ENCODE measurements at places on chromosomes 6 and 20.

- DNase-seq = no peak
These were observed 13.5 kb downstream of the ARG1 start for GRCh38 chr6:131586543-131586942.

- no peak for DNase-seq
These were observed 118.1 kb upstream of the ENPP5 start for GRCh38 chr6:46288835-46289234.

DNA sequence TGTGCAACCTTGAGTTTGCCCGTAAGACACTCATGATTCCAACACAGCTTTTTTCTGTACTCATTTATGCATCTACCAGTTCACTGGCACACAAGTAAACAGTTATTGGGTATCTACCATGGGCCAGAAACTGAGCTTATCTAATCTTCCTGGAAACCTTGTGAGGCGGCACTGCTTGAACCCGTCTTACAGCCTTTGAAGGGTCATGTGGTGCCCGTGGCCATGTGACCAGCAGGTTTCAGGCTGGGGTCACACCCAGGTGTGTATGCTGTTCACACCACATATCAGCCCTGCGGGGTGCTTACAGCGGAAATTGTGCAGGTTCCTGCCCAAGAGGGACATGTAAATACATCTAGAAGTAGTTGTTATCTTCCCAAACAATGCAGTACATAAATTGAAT is 6.1 kb downstream of the THBD start:
- no peak for DNase-seq

- DNase-seq = no peak
These were observed 168.4 kb downstream of the WDR27 start for GRCh38 chr6:169533301-169534038.

DNA sequence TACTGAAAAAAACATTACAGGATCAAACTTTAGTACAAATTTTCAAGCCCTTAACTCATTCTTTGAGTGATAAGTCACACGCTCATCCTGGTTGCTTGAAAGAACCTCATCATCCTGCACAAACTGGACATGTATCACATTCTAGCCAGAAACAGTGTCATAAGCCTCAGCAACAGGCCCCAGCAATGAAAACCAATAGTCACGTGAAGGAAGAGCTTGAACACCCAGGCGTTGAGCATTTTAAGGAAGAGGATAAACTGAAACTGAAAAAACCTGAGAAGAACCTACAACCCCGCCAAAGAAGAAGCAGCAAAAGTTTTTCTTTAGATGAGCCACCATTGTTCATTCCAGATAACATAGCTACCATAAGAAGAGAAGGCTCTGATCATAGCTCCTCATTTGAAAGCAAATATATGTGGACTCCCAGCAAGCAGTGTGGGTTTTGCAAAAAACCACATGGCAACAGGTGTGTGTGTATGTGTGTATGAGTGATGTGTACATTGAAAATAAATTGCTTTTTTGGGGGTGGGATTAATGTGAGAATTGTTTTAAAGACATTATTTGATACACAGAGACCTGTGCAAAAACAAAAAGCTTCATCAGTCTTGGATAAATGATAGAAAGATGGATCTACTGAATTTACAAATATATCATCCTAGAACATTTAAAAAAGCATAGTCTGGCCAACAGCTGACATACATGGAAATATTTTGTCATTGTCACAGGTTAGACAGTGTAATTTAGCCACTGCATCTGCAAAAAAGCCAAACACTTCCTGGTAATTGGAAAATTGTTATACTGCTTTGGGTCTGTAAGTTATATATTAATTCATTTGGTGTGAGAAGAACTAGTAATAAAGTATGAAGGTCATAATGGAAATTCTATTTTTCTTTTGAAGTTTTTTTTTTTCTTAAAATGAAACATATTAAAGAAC is 50.1 kb downstream of the PHF3 start:
- no peak for DNase-seq

DNA sequence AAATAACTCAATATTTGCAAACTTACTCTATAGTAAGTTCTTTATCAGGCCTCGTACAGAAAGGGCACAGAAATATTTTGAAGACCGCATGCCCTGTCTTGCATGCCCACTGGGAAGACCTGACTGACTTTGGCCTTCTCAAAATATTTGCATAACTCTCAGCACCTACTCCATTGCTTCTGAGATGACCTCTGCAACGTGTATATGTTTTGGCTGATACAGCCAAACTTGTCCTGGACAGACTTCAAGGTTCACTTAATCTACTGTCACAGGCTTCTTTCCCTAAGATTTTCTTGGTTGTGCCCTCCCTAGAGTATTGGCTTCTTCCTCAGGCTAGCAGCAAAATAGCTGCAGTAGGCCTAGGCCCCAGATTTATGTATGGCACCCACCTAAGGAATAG is 21.5 kb upstream of the SERINC3 start:
- DNase-seq = no peak

- DNase-seq = no peak
These were observed 35.9 kb downstream of the COL12A1 start for GRCh38 chr6:75169689-75170586.

GRCh38 chr20:19427913-19428312 is 215.5 kb downstream of the SLC24A3 start:
- DNase-seq = no peak

DNA sequence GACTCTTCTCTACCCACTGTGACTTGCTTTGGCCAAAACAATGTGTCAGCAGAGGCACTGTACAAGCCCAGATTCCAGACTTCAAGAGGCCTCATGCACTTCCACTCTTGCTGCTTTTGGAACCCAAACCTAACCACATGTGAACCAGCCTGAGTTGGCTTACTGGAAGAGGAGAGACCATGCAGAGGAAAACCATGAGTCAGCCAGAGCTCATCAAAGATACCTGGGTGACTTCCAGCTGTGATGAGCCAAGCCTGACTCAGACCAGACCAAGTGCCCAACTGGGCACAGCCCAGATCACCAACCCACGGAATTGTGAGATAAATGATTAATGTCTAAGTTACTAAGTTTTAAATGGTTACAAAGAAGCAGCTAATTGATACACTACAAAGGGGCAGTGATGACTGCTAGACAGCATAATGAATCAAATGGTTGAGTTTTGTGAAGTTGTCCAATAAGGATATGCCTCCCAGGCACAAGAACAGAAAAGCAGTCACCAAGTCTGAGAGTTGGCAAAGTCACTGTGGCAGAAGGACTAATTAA is 16.2 kb upstream of the BEND6 start:
- DNase-seq = peak; percentile 58

- peak; percentile 43 for DNase-seq
These were observed at the start of gene MC3R for GRCh38 chr20:56247954-56248782. Gene MC3R (plus strand): TSS chr20:56248732. CDS start chr20:56248844, 112 bp downstream.

DNA sequence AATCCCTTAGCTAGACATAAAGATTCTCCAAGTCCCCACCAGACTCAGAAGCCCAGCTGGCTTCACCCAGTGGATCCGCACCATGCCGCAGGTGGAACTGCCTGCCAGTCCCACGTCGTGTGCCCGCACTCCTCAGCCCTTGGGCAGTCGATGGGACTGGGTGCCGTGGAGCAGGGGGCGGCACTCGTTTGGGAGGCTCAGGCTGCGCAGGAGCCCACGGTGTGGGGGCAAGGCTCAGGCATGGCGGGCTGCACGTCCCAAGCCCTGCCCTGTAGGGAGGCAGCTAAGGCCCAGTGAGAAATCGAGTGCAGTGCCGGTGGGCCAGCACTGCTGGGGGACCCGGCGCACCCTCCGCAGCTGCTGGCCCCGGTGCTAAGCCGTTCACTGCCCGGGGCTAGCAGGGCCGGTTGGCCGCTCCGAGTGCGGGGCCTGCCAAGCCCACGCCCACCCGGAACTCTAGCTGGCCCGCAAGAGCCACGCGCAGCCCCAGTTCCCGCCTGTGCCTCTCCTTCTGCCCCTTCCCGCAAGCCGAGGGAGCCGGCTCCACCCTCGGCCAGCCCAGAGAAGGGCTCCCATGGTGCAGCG is 95.9 kb upstream of the DTNBP1 start:
- DNase-seq = no peak

- no peak for DNase-seq
These were observed 33.4 kb upstream of the RSPO4 start for GRCh38 chr20:1035466-1035865.

GRCh38 chr6:152087096-152087495 is 279.6 kb downstream of the ESR1 start:
- no peak for DNase-seq

DNA sequence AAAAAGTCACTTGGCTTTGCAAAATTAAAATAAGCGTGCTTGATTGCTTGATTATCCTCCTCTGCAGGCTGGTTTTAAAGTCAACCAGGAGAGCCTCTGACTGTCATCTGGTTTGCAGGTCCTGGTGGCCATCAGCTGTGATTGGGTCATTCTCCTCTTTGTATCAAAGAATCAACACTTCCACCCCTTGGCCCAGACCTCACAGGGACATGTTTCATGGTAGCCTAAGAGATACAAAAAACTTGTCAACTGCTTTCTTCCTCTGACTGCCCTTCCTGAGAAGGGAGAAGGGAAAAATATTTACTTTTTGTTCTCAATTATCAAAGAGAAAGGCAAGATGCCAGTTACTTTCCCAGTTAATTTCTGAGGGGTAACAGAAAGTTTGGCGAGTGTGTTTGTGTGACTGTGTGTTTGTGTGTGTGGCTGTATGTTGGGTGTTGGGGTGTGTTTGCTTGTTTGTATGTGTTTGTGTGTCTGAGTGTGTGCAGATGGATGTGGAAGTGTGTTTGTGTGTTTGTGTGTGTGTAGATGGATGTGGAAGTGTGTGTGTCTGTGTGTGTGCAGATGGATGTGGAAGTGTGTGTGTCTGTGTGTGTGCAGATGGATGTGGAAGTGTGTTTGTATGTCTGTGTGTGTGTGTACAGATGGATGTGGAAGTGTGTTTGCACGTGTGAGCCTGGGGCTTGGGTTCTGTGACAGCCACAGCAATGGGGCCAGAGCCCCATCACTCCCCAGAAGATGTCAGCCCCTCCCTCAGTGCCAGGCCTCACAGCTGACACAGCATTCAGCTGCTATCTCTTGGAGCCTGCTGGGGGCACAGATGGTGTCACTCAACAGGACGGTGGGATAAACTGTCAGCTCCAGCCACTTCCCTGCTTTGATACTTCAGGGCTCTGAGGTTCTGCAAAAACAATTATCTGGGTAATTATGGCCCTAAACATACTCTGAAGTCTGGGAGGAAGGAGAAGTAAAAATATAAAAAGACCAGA is 98.6 kb upstream of the RNF24 start:
- no peak for DNase-seq

DNA sequence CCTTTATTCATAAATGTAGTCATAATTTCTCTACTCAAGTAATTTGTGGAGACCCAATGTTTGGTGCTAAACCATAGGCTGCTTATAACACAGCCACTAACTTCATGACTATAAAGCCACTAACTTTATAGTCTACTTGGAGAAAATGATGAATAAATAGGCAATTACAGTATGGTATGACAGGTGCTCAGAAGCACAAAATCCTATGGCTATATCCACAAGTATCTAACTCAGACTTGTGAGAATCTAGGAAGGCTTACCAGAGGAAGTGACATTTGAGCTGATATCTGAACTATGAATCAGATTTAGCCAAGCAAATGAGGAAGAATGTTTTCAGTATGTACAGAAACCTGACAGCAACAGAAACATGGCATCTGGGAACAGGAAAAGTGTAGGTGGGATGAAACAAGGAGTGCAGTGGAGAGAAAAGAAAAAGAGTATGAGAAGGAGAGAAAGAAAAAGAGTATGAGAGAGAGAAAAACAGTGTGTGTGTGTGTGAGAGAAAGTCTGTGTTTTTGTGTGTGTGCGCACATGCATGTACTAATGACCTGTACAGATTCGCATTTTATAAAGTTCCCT is 59.9 kb downstream of the REV3L start:
- no peak for DNase-seq

- no peak for DNase-seq
These were observed 145.6 kb downstream of the TASP1 start for GRCh38 chr20:13493143-13493542.

- no peak for DNase-seq
These were observed 366.5 kb downstream of the FOXA2 start for GRCh38 chr20:22217712-22218352.

All from stimulated activated CD4-positive, alpha-beta T cell treated with anti-CD3 and anti-CD28 coated beads, Interleukin-1b, Interleukin-23, amount 100 ng/mL, for 48 hours (primary cell).